ENCODE measurements at places on chromosomes 6 and 20.

GRCh38 chr6:156507656-156508055, 269.5 kb upstream of the ARID1B start:
- no peak for DNase-seq

DNA sequence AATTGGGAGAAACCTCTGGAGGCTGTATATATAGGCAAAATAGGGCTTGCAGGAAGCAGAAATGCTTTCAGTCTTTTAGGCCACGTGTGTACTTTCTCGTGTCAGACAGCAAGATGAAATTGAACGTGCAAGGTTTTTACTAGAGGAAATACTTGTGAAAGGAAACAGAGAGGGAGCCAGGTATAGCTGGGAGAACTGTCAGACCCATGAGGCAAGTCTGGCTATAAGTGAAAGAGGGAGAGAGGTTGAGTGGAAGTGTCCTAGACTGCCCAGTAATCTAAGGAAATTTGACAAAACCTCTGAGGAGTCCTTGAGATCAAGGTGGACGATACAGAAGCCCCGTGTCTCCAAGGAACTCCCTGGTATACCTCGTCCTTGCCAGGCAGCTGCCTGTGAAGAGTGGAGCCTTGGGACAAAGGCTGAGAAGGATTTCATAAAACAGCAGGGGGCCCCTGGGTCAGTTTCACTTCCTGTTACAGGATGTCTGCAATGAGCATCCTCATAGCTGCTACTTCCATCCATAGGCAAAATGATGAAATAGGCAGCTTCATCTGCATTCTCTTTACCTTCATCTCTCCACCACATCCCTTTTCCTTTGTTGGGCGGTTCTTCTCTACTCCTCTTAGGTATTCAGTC, 114.4 kb upstream of the MAP3K7 start:
- DNase-seq = no peak

DNA sequence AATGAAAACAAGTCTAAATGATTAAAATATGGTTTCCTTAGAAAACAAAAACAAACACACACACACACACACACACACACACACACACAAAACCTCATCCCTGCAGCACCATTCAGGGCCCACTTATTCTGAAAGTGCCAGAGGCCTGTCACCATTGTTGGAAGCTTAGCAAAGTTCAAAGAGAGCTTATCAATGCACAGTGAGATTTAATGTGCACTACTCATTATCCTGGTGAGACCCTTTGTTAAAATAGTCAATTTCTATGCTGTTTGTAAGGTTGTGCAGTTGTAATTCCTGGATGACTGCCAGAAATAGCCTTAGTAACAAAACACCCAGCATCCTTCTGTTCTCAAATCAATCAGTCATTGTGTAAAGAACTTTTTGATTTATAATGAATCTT, 482.9 kb downstream of the GRIK2 start:
- DNase-seq = no peak

- no peak for DNase-seq
Observed at GRCh38 chr6:38760097-38760496, 45.0 kb downstream of the DNAH8 start.

GRCh38 chr20:8404912-8405635, 273.0 kb downstream of the PLCB1 start:
- no peak for DNase-seq

- no peak for DNase-seq
Observed at GRCh38 chr20:54323227-54323734, 115.4 kb downstream of the PFDN4 start.

DNA sequence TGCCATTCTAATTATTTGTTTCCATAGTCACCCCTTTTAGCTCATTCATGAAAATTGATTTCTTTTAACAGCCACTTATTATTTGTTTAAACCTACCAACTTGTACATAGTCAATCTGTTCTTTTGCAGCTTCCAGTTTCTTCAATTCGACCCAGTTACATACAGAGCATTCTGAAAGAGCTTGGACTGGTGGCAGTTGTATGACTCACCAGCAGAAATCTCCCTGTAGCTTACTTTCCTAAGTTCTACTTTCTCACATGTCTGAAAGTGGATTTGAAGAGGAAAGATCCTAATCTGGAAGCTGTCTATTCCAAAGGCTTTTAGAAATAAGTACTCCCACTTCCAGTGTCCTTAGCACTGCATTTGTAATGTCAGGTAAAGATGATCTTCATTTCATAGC, 447.9 kb downstream of the HTR1B start:
- no peak for DNase-seq

- DNase-seq = no peak
Observed at GRCh38 chr6:106466211-106466610, 105.7 kb downstream of the CRYBG1 start.

DNA sequence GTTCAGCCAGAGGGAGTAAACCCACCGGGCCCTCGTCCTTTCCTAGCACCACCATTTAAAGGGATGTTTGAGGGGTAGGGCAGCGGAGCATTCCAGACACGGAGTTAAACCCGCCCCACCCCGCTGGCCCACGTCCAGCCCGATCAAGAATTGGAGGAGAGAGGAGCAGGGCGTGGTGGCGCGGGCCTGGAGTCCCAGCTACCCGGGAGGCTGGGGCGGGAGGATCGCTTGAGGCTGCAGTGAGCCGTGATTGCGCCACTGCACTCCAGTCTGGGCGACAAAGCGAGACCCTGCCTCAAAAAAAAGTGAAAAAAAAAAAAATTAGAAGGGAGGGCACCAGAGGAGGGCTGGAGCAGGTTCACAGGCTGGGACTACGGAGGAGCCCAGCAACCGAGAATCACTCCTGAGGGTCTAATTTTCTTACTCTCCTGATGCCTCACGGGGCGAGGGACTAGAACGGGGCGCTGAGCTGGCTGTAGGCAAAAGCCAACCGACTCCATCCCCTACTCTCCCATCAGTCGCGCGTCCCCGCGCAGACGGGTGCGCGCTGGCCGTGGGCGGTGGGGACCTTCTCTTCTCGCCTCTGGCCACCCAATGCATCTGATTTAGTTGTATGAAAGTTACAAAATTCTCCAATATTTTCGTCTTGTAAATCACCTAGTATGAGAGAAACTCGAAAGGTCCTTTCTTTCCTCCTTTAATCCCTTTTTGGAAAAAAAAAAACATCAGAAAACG, 6.1 kb upstream of the HSPA1B start:
- no peak for DNase-seq

- DNase-seq = no peak
Observed at GRCh38 chr6:140208286-140208685, 833.8 kb upstream of the CITED2 start.

DNA sequence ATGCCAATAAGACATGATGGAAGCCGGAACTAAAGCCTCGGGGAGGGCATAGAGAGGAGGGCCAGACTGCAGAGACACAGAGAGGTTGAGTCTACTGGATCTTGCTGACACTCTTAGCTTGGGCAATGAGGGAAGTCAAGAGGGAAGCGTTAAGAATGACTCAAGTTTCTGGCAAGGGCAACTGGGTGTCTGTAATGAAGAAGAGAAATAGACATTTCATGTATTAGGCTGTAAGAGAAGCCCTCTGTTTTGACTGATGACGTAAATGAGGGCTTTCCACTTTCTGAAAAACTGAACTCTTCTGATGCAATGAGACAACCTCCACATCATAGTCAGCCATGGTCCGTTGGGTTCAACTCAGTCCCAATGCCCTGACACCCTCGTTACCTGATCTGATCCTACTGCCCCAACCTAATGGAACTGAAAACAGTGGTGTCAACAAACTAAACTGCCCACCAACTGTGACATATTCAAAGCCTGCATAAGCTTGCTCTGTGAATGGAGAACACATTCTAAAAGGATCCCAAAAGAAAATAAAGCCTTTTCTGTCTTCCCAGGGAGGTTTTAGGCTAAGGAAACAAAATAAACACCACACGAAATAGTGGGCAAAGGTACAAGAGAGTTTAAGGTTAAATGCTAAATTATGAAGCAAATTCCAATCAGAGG, 45.8 kb upstream of the PNRC1 start:
- DNase-seq = no peak

- no peak for DNase-seq
Observed at GRCh38 chr20:1364106-1364505, 28.7 kb downstream of the FKBP1A start.

DNA sequence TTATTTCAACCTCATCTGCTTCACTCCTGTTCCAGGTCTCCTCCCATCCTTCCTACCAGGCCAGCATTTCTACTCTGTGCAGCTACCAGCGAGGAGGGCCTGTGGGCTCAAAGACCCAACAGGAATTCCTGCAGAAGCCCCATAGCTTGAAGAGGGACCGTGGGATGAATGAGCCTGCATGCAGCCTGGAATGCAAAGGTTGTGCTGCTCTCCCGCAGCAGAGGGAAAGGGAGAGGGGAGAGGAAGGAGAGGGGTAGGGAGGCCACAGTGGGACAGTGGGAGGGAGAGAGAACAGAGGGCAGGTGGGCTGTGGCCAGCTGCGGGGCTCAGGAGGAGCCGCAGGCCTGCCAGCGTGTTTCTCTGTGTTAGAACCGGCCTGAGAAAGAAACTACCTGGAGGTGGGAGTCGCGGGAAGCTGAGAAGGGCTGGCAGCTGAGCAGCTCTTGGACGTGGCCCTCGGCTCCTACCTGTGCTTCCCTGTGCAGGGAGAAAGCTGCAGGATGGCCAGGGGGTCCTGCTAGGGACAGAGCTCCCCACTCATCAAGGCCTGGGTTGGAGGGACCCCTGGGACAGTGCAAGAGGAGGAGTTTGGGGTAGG, 66.1 kb upstream of the MLN start:
- no peak for DNase-seq

DNA sequence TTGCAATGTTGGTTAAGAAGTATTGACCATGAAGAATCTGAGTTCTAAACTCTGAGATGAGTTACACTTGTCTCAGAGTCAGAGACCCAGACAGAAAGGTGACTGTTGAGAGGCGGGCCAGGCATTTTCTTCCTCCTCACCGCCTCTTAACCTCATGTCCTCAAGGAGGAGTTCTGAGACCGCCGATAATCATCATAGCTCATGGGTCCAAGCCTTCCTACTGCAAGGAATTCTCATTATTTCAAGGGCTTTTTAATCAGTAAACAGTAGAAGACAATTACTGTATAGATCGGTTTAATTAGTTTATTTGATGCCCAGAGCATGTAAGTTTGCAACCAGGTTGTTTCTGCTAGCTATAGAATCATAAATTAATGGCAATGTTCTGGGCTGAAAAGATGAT, 382.4 kb upstream of the MMS22L start:
- DNase-seq = no peak

All from renal cortex interstitium (tissue), 15 donors.